ENCODE measurements at places on chromosomes 16 and 17.

GRCh38 chr17:34703533-34703932 lies 124.2 kb downstream of the TMEM132E start:
- no peak for DNase-seq

- DNase-seq = no peak
Observed at GRCh38 chr16:14248791-14249190, 177.7 kb downstream of the MRTFB start.

DNA sequence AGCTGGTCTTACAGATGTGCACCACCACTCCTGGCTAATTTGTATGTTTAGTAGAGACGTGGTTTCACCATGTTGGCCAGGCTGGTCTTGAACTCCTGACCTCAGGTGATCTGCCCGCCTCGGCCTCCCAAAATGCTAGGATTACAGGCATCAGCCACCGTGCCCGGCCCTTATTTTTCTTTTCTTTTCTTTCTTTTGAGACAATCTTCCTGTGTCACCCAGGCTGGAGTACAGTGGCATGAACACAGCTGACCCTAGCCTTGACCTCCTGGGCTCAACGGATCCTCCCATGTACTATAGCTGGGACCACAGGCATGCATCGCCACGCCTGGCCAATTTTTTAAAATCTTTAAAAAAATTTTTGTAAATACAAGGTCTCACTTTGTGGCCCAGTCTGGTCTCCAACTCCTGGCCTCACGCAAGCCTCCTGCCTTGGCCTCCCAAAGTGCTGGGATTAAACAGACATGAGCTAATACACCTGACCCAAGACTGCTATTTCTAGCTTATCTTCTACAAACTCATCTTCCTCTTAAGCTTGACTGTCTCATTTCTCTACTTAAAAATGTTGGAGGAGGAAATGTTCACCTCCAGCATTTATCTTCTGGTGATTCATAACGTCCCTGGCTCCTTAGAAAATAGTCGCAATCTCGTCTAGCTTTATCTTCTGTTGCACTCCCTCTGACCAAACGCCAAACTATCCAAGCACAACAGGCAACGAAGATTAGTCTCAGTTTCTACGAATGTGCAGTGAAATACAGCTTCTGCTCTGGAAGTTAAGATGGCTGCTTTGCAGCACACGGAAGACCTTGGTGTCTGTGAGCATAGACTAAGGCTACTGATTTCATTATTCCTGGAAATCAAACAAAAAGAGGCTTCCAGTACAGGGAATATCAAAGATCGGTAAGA lies 8.2 kb upstream of the TMEM94 start:
- DNase-seq = no peak

GRCh38 chr16:3327514-3327913 lies 22.2 kb downstream of the ZNF75A start:
- DNase-seq = no peak

DNA sequence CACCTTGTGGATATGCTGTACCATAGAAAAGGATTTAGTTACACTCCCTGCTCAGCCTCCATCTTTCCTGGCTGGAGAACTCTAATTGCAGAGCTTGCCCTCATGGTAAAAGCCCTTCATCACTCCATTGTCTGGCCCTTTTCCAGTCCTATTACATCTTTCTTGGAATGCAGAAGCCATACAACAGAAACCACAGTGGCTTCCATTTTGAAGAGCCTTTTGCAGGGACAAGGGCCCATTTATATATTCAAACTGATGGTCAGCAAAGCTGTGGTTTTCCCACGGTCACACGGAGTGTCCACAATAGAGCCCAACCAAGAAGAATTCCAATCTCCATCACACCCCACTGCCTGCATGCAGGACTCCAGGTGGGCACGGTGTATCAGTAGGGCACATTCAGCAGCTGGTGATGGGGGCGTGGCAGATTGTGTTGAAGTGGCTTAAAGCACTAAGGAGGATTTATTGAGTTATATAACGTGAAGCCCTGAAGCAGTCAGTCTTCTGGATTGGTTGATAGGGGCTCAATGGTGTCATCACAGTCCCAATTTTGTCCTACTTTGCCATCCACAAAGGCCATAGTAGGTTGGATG lies 20.3 kb downstream of the COPRS start:
- no peak for DNase-seq

DNA sequence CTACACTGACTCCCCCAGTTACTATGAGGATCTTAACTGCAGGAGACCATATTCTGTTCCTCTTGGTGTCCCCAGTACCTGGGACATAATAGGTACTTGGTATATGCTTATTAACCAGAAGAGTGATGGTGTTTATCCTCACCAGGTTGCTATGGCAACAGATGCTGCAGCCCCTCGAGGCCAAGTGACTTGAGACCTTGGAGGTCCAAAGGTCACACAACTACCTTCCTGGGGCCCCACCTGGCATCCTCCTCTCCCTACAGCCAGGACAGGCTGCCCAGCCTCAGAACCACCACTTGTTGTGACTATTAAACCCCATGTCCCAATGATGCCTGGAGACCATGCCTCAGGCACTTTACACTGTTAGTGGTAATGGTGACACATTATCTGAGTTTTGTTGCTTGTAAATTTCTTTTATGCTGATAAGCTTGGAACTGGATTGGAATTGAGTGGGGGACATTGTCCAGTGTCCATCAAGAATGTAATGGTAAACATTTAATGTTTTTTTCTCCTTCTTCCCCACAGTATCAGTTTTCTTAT lies 189.4 kb downstream of the CCDC182 start:
- no peak for DNase-seq

DNA sequence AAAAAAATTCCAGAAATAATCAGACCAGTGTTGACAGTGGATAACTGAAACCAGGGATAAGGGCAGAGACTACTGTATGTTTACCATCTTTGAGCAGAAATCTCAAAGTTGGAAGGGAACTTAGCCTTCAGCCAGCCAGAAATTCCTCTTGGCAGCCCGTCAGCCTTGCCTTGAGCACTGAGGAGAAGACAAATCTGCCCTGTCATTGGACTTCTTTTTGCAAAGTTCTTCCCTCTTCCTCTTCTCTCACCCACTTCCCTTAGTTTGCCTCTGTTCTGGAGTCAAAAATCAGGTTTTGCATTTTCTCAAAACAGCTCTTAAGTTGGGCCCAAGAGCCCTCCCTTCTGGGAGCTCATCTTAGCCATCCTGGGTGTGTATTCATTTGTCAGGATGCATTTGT lies 6.2 kb downstream of the TUFM start:
- no peak for DNase-seq

Measured in NCI-H1105 (cell line).